GM12878 (cell line): ENCODE measurements at places on chromosomes 2 and 18.

DNA sequence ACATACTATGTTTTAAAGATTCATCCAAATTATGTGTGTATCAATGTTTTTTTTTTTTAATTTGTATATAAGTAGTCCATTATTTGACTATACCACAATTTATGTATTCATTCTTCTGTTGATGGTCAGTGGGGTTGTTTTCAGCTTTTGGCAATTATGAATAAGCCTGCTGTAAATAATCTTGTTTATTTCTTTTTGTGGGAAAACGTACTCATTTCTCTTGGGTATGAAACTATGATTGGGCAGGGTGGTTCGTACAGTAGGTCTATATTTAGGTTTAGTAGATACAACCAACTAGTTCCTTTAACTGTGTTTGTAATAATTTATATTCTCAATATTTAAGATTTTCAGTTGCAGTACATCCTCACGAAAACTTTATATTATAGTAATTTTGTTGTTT lies 329.2 kb downstream of the LPIN1 start:
- no peak for DNase-seq

- no peak for DNase-seq
These were observed 37.0 kb upstream of the FOSL2 start for GRCh38 chr2:28355521-28356094.

- no peak for DNase-seq
These were observed 32.0 kb downstream of the MARCHF4 start for GRCh38 chr2:216340280-216340631.

- DNase-seq, result no peak
These were observed 1859.7 kb upstream of the CELF4 start for GRCh38 chr18:39425172-39425850.

- DNase-seq, result no peak
These were observed 4.4 kb downstream of the ACTR2 start for GRCh38 chr2:65231892-65232477.
